ENCODE measurements at places on chromosomes 12 and 14. TPM values are rescaled to one million over a fixed set of nuclear protein-coding genes. Genes with fewer than 3 reads are reported as not detected.
A peak's percentile ranks its signal among the peaks of the same experiment; 100 is the strongest.

- H3K36me3 ChIP-seq, result no peaks in the 10 kb centered on the region
- no peak for ATAC-seq
- H3K4me1 ChIP-seq, result no peaks in the 10 kb centered on the region
- no peak overlapping the region for H3K4me3 ChIP-seq
- H3K27ac ChIP-seq, result no peak overlapping the region
Measured at GRCh38 chr12:14689996-14690395, 6.4 kb downstream of the GUCY2C start.

DNA sequence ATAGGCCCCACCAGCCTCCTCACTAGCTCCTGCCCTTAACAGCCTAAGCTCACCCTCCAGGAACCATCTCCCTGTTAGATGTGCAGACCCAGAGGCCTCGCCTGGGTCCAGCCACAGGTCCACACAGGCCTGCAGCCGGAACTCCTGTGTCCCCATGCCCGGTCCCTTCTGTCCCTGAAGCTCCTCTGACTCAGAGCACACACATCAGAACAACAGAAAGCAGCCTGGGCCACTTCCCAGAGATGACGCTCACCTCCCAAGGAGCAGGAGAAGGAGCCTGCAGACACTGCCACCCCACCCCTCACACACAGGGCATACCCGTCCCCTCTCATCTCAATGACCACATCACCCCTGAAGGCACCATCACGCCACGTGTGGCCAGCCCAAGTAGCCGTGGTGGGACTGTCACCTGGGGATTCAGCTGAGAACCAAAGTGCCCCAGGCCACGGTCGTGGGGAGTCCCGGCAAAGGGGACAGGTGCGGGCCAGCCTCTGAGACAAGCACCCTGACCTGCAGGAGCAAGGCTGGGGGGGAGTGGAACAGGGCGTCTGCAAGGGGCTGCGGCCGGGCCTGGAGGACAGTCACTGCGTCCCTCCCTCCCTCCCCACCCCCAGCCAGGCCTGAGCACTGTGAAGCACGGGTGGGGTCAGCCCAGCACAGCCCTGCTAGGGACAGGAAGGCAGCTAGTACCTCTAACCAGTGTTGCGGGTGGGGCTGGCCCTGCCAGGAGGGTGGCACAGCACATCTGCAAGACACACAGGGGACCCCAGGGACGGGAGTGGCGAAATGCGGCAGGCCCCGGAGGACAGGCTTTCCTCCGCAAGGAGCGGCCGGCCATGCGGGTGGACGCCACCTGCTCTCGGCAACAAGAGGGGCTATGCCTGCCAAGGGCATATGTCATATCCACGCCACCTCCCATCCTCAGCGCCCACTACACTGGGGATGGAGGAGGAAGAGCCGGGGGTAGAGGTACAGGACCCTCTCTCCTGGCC is 5.5 kb downstream of the AKT1 start:
- H3K4me3 ChIP-seq, result no peak overlapping the region
- H3K4me1 ChIP-seq, result peaks cover 14% of the 10 kb centered on the region
- H3K36me3 ChIP-seq, result peaks cover 19% of the 10 kb centered on the region

DNA sequence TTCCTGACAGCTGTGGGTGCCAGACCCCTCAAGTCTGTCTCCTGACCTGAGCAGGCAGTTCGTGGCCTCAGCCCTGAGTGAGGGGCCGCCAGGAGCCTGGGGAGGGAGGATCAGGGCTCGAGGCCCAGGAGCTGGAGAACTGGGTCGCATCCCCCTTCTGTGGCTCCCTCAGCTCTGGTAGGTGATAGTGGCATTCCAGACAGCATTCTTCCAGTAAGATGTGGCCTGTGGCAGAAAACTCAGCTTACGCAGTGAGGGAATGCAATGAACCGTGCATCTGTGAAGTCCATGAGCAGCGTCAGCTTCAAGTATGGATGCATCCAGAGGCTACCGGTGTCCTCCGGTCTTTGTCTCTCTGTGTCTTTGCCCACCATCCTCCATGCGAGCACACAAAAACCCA is 28.4 kb upstream of the FBRSL1 start:
- no peak overlapping the region for H3K27ac ChIP-seq
- H3K27me3 ChIP-seq, result no peaks in the 10 kb centered on the region
- ATAC-seq, result no peak
- no peaks in the 10 kb centered on the region for H3K36me3 ChIP-seq

GRCh38 chr12:24945845-24946244 is 3.1 kb downstream of the BCAT1 start:
- no peak overlapping the region for H3K27ac ChIP-seq
- peaks cover 25% of the 10 kb centered on the region for H3K4me1 ChIP-seq
- no peak for ATAC-seq
- H3K27me3 ChIP-seq, result peaks cover 56% of the 10 kb centered on the region
- peaks cover 6% of the 10 kb centered on the region for H3K36me3 ChIP-seq

GRCh38 chr14:74491956-74492775 is 939 bp downstream of the NPC2 start:
- no peaks in the 10 kb centered on the region for H3K27me3 ChIP-seq
- H3K4me3 ChIP-seq, result no peak overlapping the region
- ATAC-seq, result no peak
- peaks cover 9% of the 10 kb centered on the region for H3K4me1 ChIP-seq

- ATAC-seq, result no peak
- no peak overlapping the region for H3K27ac ChIP-seq
- H3K4me3 ChIP-seq, result no peak overlapping the region
Measured at GRCh38 chr12:26870491-26871419, 37.8 kb upstream of the ITPR2 start.

- H3K36me3 ChIP-seq, result no peaks in the 10 kb centered on the region
- peaks cover 14% of the 10 kb centered on the region for H3K27me3 ChIP-seq
- peak; percentile 85 for ATAC-seq
- H3K27ac ChIP-seq, result peak overlapping the region; percentile 32
Measured at GRCh38 chr14:72665259-72665658, 228.6 kb downstream of the DPF3 start.

DNA sequence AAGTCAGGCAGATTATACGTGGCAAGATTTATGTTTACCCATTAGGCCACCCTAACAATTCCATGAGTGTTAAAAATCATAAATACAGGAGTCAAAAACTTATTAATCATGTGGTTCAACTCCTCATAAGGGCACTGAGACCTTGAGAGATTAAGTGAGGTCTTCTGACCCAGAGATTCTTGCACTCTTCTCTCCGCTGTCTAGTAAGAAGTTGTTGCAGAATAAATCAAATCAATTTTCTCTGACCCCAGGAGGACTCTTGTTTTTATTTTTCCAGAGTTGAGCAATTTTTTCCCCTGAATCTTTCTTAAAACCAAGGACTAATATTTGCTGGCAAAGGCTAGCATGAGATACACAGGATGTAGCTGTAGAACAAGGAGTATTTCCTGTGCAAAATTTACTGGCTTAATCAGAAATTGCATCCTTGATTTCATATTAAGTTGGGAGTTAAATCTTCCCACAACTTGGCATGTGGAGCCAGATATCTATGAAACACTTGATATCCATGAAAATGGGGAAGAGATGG is 90.9 kb upstream of the PTHLH start:
- no peaks in the 10 kb centered on the region for H3K36me3 ChIP-seq
- H3K27ac ChIP-seq, result no peak overlapping the region

DNA sequence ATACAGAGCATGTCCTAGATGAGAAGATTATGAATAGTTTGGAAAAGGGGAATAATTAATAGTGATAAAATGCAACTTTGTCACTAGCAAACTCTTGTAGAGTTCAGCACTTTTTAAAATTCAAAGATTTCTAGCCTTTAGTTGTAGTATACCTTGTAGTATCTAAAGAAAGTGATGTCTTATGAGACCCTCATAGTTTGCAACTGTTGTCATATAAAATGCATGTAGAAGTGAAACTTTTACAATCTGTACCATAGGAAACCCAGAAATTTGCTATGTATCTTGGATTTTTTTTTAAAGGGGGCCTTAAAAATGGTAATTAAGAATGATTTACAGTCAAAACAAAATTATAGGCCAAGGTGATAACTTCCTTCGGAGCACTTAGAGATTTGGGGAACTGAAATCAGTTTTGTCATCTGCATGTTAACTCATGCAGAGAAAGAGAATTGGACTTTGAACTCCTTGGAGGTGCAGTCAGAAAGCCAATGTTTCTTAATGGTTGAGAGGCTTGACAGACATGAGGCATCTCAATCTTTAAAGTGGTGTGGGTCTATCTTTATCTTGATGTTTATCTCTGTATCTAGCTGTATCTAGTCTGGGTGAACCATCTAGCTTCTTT is 1.3 kb downstream of the LRRK2 start:
- peaks cover 7% of the 10 kb centered on the region for H3K4me1 ChIP-seq
- peaks cover 6% of the 10 kb centered on the region for H3K27me3 ChIP-seq
- peak overlapping the region; percentile 72 for H3K4me3 ChIP-seq
- ATAC-seq, result no peak
- H3K27ac ChIP-seq, result no peak overlapping the region

DNA sequence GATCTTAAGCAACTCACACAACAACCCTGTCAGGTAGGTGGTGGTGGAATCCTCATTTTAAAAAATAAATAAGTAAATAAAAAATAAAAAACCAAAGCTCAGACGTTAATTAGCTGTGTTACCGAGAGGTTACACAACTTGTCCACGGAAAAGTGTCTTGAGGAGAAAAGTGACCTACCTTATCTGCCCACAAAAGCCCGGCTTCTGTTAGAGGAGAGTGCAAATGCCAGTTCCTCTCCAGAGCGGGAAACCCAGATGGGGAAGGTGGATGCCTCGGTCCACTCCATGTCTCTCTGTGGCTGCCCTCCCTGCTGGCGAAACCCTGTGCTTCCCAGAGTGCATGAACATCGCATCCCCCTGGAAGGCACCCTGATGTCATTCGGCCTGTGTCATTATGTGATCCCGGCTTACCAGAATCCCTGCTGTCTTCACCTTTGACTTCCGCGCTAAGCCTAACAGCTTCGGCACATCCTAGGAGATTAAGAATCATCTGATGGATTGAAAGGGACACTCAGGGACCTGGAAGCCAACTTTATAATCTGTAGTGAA is 6.4 kb downstream of the MLXIP start:
- peaks cover 49% of the 10 kb centered on the region for H3K4me1 ChIP-seq
- no peak for ATAC-seq
- H3K27me3 ChIP-seq, result no peaks in the 10 kb centered on the region
- peaks cover 45% of the 10 kb centered on the region for H3K36me3 ChIP-seq
- no peak overlapping the region for H3K4me3 ChIP-seq
- no peak overlapping the region for H3K27ac ChIP-seq

DNA sequence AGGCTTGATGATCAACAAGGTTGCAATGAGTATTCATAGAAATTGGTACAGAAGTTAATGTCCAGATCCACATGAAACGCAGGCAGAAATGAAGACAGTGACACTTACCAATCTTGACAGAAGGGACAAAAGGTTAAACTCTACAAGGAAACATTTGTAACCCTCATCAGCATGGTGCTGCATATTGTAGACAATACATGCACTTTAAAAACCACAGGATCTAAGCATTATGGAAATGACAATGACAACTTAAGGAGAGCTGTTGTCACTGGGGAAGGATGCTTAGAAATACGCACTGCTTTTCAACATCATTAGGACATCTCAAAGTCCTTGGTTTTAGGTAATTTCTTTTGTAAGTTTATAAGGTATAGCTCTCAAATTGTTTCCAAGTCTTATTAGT is 130.6 kb downstream of the ATP23 start:
- no peak for ATAC-seq
- no peaks in the 10 kb centered on the region for H3K36me3 ChIP-seq
- no peaks in the 10 kb centered on the region for H3K27me3 ChIP-seq
- H3K4me1 ChIP-seq, result no peaks in the 10 kb centered on the region
- H3K27ac ChIP-seq, result no peak overlapping the region
- H3K4me3 ChIP-seq, result no peak overlapping the region

- peaks cover 38% of the 10 kb centered on the region for H3K4me1 ChIP-seq
- peak overlapping the region; percentile 99 for H3K27ac ChIP-seq
- peaks cover 77% of the 10 kb centered on the region for H3K36me3 ChIP-seq
- H3K4me3 ChIP-seq, result peak overlapping the region; percentile 95
- no peaks in the 10 kb centered on the region for H3K27me3 ChIP-seq
Measured at GRCh38 chr14:49584058-49584457, 2.1 kb downstream of the RPS29 start.

- H3K36me3 ChIP-seq, result no peaks in the 10 kb centered on the region
- H3K4me3 ChIP-seq, result no peak overlapping the region
- no peak for ATAC-seq
- H3K27me3 ChIP-seq, result no peaks in the 10 kb centered on the region
Measured at GRCh38 chr12:117051380-117051779, 47.8 kb downstream of the TESC start.

DNA sequence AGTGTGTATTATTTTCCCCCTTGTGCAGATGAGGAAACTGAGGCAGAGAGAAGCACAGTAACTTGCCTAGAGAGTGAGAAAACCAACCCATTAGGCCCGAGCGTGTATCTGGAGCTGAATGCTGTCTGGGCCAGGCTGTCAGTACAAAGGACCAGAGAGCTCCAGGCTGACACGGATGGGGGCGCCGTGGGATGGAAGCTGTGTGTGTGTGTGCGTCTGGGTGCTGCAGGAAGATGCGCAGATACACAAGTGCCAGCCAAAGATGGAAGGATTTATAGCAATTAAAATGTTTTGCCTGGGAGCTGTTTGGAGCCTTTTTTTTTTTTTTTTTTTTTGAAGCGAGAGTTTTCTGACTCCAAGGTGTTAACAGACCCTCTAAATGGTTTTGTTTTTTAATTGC is 53.7 kb upstream of the GPATCH2L start:
- no peak overlapping the region for H3K4me3 ChIP-seq
- no peak overlapping the region for H3K27ac ChIP-seq
- H3K4me1 ChIP-seq, result no peaks in the 10 kb centered on the region

DNA sequence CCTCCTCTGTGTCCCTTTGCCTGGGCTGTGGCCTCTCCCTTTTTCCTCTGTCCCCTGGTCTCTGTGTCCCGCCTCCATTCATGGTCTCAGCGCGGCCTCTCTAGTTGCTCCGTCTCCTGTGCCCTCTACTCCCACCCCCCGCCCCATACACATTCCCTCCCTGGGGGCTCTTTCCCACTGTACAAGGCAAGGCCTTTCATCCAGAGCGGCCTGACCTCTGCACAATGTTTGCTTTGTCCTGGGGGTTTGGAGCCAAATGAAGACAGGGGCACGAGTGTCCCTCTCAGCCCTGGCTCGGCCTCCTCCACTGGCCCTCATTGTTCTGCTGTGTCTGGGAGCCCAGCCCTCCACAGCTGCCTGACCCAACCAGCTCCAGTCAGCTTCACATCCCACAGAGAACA is 678.6 kb downstream of the BCL11B start:
- H3K27me3 ChIP-seq, result no peaks in the 10 kb centered on the region
- no peak overlapping the region for H3K27ac ChIP-seq
- no peak for ATAC-seq
- H3K4me3 ChIP-seq, result no peak overlapping the region
- H3K4me1 ChIP-seq, result no peaks in the 10 kb centered on the region
- no peaks in the 10 kb centered on the region for H3K36me3 ChIP-seq

- peak overlapping the region; percentile 64 for H3K27ac ChIP-seq
- H3K4me3 ChIP-seq, result peak overlapping the region; percentile 69
- H3K36me3 ChIP-seq, result no peaks in the 10 kb centered on the region
- ATAC-seq, result no peak
- H3K27me3 ChIP-seq, result peaks cover 26% of the 10 kb centered on the region
Measured at GRCh38 chr12:57905812-57906475, 35.4 kb upstream of the ATP23 start.

SERPINA12 gene
- not detected for total RNA-seq

SSTR1 gene
- not detected for total RNA-seq

EGLN3 gene
- 61.4 TPM for total RNA-seq

FAM181A gene
- total RNA-seq, result not detected
